Left ventricle myocardium inferior (tissue), 1 donor: ENCODE measurements at places on chromosomes 11 and 22.

DNA sequence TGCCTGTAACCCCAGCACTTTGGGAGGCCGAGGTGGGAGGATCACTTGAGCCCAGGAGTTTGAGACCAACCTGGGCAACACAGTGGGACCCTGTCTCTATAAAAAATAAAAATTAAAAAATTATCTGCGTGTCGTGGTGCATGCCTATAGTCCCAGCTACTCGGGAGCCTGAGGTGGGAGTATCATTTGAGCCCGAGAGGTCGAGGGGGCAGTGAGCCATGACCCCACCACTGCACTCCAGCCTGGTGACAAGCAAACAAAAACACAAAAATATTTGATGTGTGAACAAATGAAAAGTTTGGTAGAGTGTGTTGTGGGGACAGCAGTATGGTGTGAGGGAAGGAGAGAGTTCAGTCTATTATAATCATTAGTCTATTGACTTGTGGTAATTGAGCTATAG lies 90.8 kb upstream of the PARVA start:
- no peak for DNase-seq

GRCh38 chr22:21990445-21991303 lies 8.1 kb upstream of the TOP3B start:
- DNase-seq = no peak

GRCh38 chr22:50027639-50028537 lies 15.3 kb upstream of the IL17REL start:
- DNase-seq = no peak

DNA sequence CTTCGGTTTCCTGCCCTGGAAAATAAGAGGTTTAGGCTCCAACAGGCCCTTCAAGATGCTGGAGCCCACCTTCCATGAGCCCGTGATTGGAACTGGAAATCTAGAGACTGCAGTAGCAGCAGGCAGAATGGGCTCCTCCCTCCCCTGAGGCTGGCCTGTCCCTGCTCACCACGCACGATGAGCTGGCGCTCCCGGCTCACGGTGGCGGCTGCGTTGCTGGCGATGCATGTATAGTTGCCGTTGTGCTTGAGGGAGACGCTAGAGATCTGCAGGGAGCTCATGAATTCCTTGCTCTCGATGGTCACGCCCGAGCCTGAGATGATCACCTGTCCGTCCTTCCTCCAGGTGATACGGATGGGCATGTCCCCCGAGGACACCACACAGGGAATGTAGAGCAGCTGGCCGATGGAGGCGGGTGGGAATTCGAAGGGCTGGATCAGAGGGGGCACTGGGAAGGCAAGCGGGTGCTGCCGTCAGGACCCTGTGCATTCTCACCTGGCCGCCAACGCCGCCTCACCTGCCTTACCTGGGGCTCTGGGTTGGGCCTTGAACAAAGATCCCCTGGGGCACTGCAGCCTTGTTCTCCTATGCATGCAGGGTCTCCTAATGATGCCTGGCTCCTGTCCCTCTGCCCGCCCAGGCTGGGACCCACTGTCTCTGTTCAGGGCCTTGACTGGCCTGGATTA lies 177.8 kb downstream of the CEP164 start:
- DNase-seq = no peak

DNA sequence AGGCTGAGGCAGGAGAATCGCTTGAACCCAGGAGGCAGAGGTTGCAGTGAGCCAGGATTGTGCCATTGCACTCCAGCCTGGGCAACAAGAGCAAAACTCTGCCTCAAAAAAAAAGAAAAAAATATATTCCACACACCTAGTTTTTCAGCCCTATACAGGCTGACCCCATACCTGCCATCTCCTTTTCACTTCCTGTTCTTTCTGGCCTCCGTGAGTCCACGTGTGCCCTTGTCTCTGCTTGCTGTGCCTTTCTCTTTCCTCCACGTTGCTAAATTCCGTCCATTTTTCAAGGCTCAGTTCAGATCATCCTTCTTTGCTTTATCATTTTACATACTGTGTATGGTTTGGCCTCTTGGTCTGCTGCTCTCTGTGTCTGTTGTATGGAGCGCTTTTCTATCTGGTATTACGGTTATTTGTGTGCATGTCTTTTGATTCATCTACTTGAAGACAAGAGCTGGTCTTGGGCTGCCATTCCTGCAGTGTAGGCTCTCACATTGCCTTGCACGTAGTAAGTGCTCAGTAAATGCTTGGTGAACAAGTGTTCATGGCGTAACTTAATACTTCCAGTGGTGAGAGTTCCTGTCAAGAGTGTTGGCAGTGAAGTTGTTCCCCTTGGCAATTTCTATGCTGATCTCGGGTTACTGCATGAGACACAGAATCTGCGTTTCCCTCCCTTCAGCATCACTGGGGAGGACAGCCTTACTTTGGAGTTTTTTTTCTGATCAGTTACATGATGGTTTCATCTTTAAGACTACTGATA lies 57.5 kb downstream of the PTPRJ start:
- no peak for DNase-seq

- DNase-seq = no peak
Observed at GRCh38 chr22:39134366-39135091, 18.0 kb downstream of the CBX7 start.

DNA sequence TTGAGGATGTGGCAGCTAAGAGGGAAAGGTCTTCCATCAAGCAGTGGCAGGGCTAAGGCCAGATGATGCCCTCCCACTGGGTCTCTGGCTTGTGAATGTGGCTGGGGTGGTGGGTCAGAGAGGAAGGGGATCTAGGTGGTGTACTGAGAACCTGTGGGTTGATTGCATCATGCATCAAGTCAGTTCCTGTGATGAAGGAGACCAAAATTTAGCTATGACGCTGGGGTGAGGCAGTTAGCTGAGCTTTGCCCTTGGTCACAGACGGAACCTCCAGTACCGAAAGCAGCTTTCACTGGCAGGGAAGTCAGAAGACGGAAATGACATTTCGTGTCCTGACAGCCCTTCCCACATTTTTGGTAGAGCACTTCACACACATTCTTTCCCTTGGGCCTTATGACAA lies 20.7 kb downstream of the ATG16L2 start:
- no peak for DNase-seq
